ENCODE measurements at places on chromosomes 11 and 22.

DNA sequence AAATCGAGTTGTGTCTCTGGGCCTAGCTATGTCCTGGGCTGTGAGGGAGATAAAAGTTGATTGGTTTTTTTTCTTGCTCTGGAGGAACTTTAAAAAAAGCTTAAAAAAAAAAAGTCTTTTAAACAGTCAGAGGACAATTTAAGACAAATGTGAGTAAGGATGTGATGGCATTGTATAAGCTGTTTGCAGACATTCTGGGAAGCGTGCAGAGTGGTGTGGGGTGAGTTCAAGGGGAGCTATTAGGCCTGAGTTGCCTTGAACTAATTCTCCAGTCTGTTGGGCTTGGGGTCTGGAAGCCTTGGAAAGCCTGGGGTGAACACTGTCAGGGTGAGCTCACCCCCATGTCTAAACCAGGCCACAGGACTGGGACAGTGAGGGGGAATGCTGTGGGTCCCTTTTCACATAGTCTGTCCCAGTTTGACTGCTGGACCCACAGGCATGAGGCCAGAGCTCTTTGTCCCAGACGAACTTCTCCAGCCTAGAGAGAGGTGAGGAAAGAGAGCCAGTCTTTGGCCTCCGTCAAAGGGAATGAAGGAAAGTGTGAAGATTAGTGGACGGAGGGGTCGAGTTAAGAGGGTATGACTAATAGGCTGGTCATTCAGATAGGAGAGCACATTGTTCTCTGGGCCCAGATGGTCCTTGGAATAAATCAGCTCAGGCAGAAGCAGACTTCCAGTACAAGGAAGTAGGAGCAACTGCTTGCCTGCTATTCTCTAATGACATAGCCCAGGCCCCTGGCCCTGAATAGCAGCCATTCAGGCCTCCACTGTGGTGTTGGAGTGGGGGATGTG, 76.4 kb upstream of the NNMT start:
- DNase-seq, result peak; percentile 94

GRCh38 chr22:39808081-39808480, 85.5 kb downstream of the ENTHD1 start:
- DNase-seq, result peak; percentile 2

DNA sequence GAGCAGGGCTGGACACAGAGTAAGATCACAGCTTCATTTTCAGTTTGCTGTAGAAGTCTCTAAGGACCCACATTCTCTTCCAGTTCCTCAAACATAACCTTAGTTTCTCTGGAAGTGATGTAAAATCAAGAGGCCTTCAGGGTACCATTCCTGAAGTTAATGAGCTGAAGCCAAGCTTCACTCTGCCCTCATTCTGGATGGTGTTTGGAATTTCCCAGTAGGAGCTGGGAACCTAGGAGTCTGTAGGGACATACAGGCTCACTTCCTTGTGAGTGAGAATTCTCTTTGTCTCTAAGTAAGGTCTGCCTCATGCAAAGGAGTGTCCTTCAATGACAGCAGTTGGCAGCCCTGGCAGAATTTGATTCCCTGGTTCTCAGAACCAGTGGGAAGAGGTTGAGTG, 142.4 kb upstream of the NARS2 start:
- DNase-seq, result no peak

- no peak for DNase-seq
These were observed 8.2 kb downstream of the USP2 start for GRCh38 chr11:119373059-119373920.

- peak; percentile 18 for DNase-seq
These were observed 651 bp upstream of the C11orf42 start for GRCh38 chr11:6204706-6205105.
